NCI-H2029 (cell line): ENCODE measurements at places on chromosomes 16 and 17.

DNA sequence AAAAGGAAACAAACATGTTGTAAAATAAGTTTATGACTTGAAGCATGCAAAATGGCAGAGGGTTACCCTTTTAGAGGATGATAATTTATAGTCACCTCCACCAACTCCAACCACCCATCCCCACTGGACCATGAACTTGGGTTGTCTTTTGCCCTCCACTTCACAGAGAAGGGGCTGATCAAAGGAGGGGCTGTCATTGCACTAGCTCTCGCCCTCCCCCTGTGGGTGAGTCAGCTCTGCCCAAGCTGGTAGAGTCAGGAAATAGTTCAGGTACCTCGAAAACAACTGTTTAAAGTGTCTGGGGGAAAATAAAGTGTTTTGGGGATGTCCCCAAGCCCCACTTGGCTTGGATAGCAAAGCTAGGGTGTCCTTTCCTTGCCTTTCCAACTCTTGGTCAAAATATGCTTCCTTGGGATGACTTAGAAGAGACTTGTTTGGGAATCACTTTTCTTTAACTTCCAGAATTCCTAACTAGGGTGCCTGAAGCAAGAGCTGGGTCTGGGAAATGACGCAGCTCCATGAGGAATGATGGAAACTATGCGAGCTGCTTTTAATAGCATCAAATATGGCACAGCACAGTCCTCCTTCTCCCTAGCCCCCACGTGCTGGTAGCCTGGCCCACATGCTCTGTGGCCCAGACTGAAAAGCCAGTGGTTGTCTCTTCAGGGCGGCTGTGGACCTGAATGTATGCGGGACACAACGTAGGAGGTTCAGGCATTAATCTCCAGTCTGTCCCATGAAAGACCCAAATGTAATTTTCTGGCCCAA is 40.7 kb downstream of the TBX4 start:
- no peak for DNase-seq

DNA sequence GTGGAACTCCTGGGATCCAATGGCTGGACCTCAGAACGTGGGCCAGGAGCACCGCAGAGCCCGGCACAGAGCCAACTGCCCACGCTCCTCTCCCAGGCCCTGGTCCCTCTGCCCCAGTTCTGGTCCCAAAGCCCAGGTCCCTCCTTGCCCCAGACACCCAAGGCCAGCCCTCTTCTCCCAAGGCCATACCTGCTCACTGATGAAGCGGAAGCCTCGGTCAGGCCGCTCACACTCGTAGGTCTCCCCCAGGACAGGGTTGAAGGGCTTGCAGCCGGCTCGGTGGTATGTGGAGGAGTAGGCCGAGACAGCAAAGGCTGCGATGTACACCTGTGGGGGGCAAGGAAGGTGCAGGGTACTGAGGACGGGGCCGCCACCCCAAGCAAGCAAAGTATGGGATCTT is 8.5 kb downstream of the OSBPL7 start:
- DNase-seq = no peak

DNA sequence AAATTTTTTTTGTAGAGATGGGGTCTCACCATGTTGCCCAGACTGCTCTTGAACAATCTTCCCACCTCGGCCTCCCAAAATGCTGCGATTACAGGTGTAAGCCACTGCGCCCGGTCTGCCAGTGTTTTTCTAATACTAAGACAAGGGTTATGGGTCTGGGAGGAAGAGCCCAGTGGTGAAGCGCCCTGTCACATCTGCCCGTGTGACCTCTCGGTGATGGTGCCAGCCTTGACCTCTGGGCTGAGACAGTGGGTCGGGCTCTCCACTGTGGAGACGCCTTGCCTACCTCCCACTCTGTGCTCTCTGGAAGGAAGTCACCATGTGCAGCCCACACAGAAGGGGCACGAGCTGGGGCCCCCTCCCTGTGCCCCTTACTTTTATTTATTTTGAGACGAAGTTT is 5.1 kb upstream of the BAIAP2 start:
- DNase-seq = no peak

DNA sequence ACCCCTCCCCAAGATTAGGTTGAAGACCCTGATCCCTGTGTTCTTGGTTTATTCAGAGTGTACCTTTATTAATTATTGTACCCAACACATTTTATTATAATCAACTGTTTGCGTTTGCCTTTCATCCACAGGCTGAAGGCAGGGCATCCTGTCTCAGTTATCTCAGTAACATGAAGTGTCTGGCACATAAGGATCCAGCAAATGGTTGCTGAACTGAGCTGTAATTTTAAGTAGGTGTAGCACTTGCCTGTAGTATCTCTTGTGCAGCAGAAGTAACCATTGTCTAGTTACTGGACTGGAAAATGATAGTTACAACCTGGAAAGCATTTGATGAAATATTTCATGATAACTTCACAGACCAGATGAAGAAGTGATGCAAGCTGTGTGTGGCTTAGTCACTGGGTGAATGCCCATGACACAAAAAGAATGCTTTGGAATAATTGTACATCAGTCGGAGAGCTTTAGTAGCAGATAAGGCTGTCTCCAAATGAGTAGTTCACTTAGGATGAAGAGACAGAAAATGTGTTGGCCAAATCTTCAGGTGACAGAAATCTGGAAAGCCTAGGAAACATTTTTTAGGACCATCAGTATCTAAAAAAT is 56.6 kb downstream of the ESRP2 start:
- DNase-seq = no peak

- no peak for DNase-seq
These were observed 17.6 kb downstream of the POLR3K start for GRCh38 chr16:35678-36305.

- DNase-seq = peak; percentile 47
These were observed 20.9 kb downstream of the IRX3 start for GRCh38 chr16:54265575-54266107.

DNA sequence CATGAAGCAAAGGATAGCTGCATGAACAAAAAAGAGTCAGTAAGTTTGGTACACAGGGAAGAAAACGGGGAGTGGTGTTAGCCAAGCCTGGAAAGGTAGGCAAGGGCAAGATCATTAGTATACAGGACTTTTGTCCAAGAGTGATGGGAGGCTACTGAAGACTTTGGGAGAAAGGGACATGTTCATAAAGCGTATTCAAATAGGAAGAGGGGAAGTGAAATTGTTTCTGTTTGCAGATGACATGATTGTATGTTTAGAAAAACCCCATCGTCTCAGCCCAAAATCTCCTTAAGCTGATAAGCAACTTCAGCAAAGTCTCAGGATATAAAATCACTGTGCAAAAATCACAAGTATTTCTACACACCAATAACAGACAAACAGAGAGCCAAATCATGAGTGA is 19.4 kb downstream of the CDYL2 start:
- DNase-seq = no peak

DNA sequence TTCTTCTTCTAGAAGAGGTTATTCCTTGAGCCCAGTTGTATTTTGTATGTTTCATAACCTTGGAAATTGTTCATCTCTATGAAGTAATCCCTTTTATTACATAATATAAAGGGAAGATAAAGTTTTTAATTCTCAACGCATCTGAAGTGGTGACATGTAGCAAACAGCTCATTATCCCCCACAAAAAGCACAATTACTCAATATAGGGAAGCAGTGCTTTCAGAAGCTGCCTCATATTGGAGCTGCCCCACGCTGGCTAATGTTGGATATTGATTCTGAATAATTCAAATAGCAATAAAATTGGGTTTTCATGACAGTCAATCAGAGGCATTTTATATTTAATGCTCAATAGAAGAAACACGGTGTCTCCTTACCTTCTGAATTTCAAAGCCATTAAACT is 604.3 kb upstream of the RBFOX1 start:
- no peak for DNase-seq

GRCh38 chr17:33506889-33507650 is 214.0 kb upstream of the ASIC2 start:
- DNase-seq = no peak

- DNase-seq = peak; percentile 71
These were observed at the start of the genes GNPTG and TSR3 for GRCh38 chr16:1351582-1352362. TSS of gene GNPTG (plus strand) at chr16:1351931. CDS start at chr16:1351966, 35 bp downstream. TSS of gene TSR3 (minus strand) at chr16:1351878. CDS start at chr16:1351804, 74 bp downstream.

DNA sequence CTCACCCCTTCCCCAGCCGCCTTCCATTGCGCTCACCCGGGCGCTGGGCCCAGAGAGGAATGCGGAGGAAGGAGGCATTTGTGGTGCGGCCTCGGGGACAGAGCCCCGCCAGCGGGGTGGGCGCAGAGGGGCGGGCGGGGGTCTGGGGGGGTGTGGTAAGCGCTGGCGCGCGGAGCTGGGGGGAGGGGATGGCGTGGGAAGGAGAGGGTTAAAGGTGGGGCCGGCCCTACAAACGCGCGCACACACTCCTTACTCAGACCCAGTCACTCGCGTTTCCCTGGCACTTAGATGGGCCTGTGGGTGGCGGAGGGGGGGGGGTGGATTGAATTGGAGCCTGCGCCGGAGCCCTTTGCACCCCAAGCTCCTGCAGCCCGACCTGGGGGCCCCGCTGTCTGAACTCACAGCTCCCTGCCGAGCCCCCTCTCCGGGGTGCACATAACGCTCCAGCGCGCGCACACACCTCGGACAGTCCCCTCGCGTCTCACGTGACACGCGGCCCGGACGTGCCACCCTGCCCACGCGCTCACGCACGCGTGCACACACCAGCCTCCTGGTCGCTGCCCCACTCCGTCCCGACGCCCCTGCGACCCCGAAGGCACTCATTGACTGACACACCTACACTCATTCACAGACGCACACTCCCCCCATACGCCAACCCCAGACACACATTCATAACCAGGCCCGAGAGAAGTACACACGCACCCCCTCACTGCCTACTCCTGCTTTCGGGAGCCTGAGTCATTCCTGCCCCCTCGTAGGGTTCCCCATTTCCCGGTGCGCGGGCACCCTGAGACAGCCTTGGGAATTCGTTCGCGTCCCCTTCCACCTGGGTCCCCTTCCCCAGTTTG is 844 bp downstream of the TBKBP1 start:
- DNase-seq = no peak

DNA sequence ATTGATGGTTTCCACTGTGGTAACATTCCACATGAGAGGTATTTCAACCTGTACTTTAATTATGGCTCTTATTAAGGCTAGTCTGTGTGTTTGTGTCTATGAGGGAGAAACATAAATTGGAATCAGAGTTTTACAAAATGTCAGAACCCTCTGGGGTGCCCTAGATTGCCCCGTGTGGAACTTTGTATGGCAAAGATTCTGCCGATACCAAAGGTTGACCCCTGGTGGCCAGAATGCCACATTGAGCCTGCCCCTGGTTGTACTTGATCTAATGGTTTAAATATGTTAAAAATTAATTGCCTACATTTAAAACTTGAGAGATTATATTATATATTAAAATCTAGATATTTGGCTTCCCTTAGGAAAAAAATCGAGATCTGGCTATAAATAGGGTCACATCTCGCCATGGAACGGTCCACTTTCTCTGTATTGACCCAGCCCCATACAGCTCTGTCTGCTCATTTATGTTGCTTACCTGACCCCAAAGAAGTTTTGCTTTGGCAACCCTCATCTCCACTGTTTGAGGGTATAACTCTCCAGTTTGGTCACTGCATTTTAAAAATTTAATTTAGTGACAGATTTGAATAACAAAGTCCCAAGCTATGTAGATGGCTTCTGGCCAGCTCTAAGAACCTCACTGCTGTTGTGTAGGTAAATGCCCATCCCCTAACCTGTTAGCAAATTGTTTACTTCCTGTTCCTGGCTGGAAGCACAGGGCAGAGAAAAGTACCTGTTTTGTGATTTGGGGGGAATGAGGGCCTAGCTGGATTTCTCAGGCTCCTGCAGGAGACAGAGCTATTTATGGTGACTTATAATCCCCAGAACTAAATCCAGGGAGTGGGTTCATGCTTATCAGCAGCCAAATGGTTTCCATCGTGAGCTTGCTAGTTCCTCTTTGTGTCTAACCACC is 95.0 kb downstream of the PLCG2 start:
- DNase-seq = no peak

DNA sequence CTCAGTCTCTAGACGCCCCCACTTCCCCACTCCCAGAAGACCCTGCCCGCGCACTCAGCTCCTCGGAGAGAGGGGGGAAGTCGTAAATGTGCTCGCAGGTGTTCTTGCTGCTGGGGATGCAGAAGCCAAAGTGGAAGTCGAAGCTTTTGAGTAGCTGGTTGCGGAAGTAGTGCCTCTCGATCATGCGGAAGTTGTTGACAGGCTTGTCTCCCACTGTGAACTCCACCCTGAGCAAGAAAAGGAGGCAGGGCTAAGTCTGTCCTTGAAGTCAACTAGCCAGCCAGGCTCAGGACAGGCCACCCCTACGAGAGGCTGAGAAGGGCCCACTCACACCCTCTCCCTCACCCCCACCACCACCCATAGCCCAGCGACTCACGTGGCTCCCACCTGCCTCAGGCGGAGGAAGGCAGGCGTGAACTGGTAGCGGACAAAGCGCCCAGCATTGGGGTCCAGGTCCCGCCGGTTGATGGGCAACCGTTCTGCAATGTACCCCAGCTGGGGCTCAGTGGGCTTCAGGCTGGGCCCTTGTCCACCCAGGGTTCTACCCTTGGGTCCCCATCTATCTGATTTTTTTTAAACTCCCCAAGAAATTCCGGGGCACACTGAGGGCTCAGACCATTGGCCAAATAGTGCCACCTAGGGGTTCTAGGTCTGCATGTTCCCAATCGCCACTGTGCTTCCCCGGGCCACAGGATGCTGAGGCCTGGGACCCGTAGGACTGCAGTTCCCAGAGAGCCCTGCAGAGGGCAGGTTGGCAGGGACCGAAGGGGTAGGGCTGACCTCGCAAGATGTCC is 4.6 kb downstream of the UNC119 start:
- no peak for DNase-seq

DNA sequence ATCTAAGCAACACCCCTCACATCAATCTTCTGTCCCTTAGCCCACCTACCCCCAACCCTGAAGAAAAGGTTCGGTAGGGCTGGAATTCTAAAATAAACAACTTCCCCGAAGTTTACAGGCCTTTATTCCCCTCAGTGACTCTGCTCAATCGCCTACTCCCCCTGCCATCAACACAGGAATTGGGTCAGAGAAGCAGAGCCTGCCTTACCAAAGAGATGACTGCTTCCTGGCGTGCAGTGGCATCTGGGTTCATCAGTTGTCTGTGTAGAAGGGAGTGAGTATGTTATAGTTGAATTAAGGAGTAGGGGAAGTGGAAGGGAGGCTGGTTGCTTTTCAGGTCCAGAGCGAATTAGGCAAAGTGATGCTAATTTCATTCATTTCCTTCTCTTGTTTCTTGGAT is 12.7 kb downstream of the HEATR9 start:
- DNase-seq = no peak

- peak; percentile 46 for DNase-seq
These were observed 34.7 kb upstream of the ENPP7 start for GRCh38 chr17:79695797-79696609.
